ENCODE measurements at places on chromosomes 12 and 14.

DNA sequence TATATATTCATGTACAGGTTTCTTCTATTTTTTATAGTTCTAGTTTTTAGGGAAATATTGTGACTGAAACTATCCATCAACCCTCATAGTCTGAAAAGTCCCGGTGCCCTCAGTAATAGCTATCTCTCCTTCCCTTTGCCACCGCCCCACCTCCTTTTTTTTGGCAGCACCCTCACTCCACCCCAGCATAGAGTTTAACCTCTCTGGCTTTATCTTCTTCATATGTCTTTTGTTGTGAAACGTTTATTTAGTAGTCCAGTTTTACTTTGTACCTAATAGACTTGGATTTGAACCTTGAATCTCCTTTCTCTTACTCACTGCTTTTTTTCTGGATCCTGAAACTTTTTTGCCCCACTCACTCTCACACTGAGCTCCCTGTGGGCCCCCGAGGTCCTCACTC, 109.5 kb downstream of the BBS10 start:
- DNase-seq = no peak

DNA sequence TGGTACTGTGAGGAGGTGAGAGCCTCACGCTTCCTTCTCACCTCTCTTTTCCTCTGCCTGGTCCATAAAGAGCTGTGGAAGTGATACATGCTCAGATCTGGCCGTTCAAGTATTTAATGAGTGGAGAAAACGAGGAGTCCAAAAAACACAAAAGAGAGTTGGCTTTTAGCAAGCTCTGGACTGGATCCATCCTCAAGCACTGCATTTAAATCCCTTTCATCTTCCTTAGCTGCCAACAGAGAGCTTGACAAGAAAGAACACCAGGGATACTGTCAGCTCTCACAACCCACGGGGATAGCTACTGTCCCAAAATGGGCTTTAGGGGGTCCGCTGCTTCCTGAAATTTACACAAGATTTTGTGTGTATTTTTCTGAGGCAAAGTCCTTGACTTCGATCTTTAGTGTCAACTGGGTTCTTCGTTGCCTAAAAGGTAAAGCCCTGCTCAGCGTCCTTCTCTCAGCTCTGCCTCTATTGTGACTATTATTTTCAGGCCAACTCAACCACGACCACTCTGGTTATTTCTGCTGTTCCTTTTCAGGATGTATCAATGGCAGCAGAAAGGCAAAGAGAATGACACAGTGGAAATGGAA, 120.9 kb downstream of the TMTC1 start:
- DNase-seq = no peak

DNA sequence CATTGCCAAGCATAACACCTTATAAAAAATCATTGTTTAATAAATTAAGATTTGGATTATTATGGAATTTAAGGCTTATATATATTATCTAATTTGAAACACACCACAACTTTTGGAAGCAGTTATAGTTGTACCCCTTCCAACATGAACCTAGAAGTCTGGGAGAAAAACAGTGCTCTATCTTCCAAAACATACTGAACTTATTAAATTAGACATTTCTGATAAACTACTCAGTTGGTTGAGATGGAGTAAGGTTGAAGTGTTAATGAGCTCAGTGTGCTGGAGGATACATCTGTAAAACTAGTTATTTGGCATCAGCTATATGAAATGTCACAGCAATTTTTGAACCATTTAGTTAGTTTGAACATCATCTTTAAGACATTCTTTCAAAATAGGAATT, 227.4 kb downstream of the ALX1 start:
- no peak for DNase-seq

DNA sequence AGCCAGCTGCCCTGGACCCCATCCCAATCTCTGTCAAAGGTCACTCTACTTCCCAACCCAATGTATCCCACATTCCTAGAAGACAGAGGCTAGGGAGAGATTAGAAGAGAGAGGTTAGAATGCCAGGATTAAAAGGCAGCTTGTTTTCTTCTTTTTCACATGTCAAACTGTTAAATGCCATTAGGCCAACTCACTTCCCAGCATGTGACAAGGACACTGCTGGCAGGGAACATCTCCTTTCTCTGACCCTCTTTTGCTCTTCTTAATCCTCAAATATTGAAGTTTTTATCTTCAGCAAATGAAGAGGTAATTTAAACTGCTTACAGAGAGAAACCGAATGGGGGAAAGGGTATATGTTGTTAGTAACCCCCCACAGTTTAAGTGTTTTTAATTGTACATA, 89.1 kb downstream of the BBS10 start:
- DNase-seq = no peak

DNA sequence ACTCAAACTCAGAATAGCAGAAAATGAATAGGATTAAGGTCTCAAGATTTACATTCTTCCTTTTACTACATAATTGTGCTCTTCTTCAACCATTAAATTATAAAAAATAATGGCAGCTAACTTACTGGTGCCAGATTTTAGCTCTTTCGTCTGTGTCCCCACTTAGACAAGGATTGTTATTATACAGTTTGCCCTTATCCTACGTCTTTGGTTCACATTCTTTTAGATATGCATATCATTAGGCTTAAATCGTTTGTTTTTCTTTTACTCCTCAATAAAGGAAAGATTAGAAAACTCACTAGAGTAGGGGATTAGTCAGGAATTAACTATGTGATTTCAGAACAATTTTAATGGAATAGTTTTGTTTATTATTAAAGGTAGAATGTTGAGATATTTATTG, 129.6 kb upstream of the GARIN2 start:
- DNase-seq = no peak

GRCh38 chr14:50859296-50859624, 12.6 kb upstream of the ABHD12B start:
- DNase-seq = no peak

GRCh38 chr14:83483063-83483462, 1949.4 kb upstream of the SEL1L start:
- DNase-seq = no peak

Measured in activated naive CD8-positive, alpha-beta T cell treated with anti-CD3 and anti-CD28 coated beads, Interleukin-2, amount 50 U/mL, for 16 hours (primary cell).